ENCODE measurements at places on chromosomes 7 and 10.

- no peak for DNase-seq
Observed at GRCh38 chr7:30881448-30881847, 30.2 kb upstream of the AQP1 start.

DNA sequence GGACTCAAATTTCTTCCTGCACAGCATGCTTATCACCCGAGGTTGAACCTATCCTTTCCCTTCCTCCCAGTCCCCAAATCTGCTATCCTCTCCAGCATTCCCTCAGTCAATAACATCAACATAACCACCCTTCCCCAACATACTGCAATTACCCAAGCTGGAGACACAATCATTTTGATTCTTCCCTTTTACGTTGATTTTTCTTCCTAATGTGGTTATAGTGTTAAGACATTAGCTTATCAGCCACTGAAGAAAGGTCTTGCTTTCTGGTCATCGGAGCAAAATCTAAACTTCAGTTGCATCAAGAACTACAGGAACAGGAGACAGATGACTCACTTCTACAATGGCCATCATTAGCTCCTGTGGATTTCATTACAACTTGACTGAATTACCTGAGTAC lies 3.5 kb upstream of the HBP1 start:
- no peak for DNase-seq

DNA sequence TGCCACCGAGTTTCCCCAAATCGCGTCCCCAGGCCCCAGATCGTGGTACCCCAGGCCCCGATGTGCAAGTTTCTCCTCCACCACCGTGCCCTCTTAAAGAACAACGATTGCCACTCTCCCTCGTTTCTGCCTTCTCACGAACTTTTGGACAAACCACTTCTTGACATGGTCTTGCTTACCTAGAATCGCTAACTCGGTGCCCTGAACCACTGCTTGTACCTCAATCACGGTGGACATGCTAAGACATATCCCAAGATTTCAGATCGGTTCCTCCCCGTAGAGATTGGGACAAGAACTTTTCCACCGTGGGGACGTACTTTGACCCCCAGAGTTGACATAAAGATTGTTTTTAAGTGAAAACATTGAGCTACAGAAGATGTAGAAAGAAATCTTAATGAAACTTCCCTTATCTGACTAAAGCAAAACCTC lies 477 bp upstream of the ZC3HAV1 start:
- no peak for DNase-seq

- no peak for DNase-seq
Observed at GRCh38 chr10:87622314-87623004, 37.2 kb upstream of the PAPSS2 start.

GRCh38 chr7:73879977-73880681 lies 19.2 kb downstream of the TMEM270 start:
- DNase-seq: no peak

- DNase-seq: no peak
Observed at GRCh38 chr10:25059990-25060389, 43.6 kb downstream of the THNSL1 start.

GRCh38 chr10:63409465-63410027 lies 56.2 kb downstream of the JMJD1C start:
- no peak for DNase-seq

- DNase-seq: no peak
Observed at GRCh38 chr10:109433434-109433833, 489.9 kb downstream of the XPNPEP1 start.

DNA sequence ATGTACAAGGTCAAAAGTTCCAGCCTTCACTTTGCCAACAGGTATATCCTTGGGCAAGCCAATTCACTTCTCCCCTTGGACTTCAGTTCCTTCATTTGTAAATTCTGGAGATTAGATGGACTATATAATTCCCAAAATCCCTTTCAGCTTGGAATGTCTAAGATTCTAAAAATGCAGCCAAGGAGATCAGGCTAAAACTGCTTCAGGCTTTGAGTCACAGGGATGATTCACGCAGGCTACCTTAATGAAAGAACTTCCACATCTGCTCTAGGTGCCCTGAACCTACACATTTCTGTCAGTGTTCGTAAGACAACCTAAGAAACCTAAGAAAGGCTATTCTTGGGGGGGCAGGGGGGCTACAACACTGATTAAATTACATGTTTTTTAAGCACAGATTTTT lies 7.1 kb downstream of the CPVL start:
- no peak for DNase-seq

DNA sequence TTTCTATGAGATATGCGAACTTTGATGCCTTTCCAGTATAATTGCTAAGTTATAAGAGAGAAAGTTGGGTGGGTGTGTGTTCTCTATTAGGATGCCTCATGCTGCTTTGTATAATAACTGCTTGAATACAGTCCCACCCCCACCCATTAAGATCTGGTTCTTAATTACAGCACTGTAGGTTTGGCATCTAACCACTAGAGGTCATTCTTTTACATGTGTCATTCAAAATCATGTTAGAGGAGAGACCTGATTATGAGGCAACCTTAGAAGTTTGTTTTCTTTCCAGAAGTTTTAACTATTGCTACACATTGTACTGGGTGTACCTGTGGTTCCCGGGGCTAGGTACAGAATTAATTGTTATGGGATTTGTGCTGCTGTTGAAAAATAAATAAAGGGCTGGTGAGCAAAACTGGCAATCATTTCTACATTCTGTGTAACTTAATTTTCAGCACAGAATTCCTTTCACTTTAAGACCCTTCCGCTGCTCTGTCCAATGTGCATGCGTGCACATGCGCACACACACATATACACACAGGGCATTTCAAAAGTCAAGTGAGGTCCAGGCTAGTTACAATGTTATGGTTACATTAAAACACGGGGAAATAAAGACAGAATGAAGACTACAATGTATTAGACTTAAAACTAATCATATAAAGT lies 1156.3 kb downstream of the SORCS3 start:
- DNase-seq: no peak

DNA sequence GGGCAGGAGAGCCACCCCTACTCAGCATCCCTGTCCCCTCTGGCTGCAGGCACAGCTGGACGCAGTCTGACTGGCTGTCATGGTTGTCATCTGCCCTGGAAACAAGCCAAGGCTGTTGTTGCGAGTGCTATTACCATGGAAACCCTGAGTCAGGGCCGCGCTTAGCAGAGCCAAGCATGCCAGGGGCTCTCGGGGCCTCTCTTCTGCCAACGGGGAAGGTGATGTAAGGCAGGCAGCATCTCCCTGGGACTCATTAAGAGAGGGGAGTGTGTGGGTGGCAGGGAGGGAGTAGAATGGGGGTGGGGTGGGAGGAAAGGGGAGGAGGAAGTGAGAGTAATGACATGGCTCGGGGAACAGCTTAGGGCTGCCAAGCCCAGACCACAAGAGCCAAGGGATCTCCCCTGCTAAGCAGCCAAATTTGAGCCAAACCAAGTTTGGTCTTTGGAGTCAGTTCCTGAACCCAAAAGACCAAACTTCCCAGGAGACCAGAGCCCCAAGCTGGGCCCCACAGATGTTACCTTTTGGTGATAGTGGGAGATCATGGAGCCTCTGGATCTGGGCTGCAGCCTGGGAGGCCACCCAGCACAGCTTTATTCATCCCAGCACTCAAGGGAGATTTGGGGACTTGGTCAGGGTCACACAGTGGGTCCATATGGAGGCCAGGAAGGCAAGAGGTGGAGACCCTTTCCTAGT lies 67.6 kb downstream of the TMEM130 start:
- DNase-seq: no peak

GRCh38 chr7:134789967-134790685 lies 10.7 kb downstream of the CALD1 start:
- DNase-seq: no peak

- no peak for DNase-seq
Observed at GRCh38 chr7:137952426-137952805, 49.5 kb downstream of the CREB3L2 start.

DNA sequence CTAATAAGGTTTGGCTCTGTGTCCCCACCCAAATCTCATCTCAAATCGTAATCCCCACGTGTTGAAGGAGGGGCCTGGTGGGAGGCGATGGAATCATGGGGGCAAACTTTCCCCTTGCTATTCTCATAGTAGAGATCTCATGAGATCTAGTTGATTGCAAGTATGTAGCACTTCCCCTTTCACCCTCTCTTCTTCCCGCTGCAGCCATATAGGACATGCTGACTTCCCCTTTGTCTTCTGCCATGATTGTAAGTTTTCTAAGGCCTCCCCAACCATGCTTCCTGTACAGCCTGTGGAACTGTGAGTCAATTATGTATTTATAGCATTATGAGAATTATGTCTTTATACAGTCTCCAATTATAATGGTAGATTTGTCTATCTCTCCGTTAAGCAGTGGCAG lies 594.5 kb downstream of the ACTR3B start:
- no peak for DNase-seq

- no peak for DNase-seq
Observed at GRCh38 chr7:66974986-66975590, 20.3 kb downstream of the SBDS start.

DNA sequence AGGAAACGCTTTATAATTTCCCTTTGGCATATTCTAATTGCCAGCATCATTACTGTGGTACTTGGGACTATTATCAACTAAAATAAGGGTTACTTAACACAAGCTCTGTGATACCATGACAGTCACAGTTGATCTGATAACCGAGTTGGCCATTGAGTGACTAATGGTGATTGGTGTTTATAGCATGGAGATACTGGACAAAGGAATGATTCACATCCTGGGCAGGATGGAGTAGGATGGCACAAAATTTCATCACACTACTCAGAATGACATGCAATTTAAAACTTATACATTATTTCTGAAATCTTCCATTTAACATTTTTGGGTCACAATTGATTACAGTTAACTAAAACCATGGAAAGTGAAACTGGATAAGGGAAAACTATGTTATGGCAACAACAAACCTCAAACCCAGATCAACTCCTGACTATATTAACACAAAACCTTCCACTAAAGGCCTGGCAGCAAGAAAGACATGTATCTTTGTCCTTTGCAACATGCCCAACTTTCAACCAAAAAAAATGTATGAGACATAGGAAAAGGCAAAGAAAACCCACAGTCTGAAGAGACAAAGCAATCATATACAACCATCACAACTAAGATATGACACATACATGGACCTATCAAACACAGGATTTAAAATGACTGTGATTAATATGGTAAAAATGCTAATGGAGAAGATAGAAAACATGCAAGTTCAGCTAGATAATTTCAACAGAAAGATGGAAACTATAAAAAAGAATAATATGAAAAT lies 208.5 kb upstream of the NRP1 start:
- DNase-seq: no peak
